ENCODE measurements at places on chromosomes 13 and 19.

DNA sequence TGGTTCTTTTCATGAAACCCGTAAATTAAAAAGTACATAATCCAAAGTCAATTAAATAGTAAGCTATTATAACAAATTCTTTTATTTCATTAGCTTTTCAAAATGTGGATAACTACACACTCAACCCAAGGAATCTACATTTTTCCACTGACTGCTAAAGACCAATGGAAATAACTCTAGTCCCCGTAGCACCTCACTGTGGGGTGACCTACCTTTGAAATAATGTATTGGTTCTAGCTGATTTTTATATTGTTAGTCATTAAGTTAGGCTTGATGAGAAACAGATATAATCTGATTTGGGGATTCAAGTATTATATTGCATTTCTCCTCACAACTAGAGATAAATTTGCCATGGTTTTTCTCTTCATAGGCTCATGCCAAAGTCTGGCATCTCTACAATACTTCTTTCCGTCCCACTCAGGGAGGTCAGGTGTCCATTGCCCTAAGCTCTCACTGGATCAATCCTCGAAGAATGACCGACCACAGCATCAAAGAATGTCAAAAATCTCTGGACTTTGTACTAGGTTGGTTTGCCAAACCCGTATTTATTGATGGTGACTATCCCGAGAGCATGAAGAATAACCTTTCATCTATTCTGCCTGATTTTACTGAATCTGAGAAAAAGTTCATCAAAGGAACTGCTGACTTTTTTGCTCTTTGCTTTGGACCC is 37.3 kb downstream of the KL start:
- no peak for DNase-seq

DNA sequence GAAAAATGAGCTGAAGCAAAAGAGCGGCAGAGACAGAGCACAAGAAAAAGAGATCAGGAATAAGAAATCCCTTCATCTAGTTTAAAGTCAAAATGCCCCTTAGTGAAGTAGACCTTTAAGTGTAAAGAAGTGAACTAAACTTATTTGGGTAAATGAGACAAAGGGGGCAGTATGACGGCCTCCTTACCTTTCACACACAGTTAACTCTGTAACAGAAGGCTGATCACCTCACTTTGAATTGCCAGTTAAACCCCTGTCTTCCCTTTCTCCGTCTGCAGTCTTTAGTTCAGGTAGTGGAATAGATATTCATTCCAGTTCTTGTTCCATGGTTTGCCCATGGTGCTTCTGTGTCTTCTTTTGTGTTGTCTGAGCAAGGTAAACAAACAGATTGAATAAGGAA is 1029.8 kb downstream of the DIAPH3 start:
- DNase-seq, result no peak

GRCh38 chr19:11384778-11385129 is 640 bp upstream of the EPOR start:
- no peak for DNase-seq

- no peak for DNase-seq
Measured at GRCh38 chr13:32243695-32244094, 71.5 kb downstream of the ZAR1L start.

DNA sequence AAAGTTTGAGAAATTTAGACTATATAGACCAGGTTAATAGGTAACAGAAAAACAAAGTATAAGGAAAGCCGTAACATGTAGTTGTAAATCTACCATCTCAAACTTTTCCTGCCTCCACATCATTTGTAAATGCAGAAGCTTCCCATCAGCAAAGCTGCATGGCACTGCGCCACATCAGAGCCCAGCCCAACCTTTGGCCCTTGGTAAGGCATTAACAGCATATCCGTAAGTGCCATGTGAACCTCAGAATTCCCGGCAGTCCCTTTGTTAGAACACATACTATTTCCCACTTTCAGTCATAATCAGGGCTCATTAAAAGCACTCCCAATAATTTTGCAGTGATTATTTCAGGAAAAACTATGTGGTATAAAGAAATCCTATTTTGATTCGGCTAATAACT is 51.6 kb downstream of the MPHOSPH8 start:
- no peak for DNase-seq

DNA sequence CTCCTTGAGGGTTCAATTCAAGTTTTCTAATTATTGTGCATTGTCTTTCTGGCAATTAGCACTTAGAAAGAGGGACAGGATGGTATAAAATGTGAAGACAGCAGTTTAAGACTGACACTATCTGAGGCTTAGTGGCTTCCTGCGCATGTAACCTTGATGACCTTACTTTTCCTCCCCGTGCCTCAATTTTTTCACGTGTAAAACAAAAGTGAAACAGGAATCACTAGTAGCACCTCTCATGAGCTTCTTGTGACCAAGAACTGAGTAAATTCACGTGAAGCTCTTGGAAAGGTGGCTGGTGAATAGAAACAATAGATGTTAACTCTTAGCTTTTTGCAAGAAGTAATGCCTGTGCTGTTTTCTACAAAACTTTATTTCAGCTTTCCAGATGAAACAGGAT is 233.9 kb downstream of the LMO7 start:
- no peak for DNase-seq

- no peak for DNase-seq
Measured at GRCh38 chr19:41384351-41384750, 8.0 kb downstream of the TMEM91 start.

DNA sequence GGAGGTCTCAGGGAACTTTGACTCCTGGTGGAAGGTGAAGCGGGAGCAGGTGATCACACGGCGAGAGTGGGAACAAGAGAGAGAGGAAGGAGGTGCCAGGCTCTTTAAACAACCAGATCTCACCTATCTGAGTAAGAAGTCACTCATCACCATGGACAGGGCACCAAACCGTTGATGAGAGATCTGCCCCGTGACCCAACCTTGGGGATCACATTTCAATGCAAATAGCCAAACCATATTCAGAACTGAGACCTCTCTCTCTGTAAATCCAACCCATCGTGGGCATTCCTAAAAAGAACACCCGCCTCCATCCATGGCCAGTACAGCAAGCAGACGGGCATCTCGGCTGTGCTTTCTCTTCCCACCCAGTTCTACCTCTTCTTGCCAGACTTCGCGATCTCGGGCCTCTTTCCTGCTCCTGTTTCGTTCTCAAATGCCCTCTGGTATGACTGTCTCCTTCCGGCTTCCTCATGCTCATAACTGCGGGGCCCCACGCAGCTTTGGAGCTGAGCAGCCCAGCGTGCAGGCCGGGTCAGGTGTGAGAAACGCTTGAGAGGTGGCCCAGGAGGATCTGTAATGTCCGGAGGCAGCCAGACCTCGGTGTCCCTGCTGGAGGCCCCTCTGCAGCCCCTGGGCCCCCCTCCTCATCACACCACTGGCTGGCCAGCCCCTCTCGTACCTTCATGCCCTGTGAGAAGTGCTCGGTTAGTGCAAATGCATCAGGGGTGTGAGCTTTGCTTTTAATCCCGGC is 97.0 kb upstream of the GPR183 start:
- no peak for DNase-seq

DNA sequence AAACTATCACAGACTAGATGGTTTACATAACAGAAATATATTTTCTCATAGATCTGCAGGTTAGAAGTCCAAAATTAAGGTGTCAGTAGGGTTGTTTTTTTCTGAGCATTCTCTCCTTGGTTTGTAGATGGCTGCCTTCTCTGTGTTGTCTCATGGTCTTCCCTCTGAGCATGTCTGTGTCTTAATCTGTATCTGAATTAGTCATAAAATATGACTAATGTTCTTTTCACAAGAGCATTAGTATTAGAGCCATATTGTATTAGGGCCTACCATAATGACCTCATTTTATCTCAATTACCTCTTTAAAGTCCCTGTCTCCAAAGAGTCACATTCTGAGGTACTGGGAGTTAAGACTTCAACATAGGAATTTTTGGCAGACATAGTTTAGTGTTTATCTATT is 77.2 kb upstream of the OBI1 start:
- DNase-seq, result no peak

- DNase-seq, result no peak
Measured at GRCh38 chr13:73810647-73811046, 323.6 kb downstream of the KLF12 start.

DNA sequence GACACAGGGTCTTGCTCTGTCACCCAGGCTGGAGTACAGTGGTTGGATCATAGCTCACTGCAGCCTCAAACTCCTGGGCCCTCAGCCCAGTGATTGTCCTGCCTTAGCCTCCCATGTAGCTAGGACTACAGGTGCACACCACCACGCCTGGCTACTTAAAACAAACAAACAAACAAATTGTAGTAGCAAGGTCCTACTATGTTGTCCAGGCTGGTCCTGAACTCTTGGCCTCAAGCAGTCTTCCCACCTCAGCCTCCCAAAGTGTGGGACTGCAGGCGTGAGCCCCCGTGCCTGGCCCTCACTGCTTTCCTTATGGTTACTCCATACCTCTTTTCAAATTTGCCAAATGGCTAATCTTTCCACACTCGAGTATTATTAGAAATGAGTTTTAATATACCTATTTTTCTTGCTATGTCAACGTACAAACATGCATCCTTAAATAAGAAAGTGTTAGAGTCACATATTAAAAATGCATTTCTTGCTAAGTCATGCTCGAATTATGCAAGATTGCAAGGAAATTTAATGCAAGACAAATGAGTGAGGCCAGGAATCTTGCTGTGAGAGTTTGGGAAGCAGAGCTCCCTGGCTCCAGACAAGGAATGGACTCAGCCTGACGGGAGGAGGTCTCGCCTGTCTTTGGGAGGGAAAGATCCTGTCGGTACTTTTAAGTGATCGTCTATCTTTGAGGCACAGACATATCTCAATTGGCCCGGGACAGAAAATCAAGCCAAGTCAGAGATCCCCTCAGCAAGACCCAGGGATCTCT is 39.4 kb downstream of the RFX2 start:
- no peak for DNase-seq

DNA sequence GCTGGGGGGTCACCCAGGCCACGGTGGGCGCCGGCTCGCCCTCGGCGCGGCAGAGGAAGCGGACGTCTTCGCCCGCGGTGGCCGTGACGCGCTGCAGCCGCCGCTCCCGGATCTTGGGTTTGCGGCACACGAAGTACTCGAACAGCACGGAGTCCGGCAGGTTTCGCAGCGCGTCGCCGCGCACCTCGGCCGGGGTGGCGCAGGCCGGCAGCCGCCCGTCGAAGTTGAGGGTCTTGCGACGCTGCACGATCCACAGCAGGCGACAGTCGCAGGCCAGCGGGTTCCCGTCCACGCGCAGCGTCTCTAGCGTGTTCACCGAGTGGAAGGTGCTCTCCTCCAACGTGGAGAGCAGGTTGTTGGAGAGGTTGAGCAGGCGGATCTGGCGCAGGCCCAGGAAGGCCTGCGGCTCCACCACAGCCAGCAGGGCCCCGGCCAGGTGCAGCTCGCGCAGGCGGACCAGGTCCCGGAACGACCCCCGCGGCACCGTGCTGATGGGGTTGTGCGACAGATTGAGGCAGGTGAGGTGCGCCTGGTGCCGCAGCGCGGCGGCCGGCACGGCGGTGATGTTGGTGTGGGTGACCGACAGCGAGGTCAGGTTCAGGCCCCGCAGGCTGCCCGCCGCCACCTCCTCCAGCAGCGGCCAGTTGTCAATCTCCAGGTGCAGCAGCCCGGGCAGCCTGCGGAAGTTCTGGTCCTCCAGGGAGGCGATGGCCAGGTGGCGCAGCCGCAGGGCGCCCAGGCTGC is 8.6 kb upstream of the PEAK3 start:
- DNase-seq, result no peak

GRCh38 chr13:20969182-20969581 is 66.6 kb upstream of the XPO4 start:
- no peak for DNase-seq

- DNase-seq, result no peak
Measured at GRCh38 chr13:85799097-85799582, at the start of gene SLITRK6. TSS of gene SLITRK6 (minus strand) at chr13:85799419. CDS start at chr13:85796508, 2,911 bp downstream.

- DNase-seq, result no peak
Measured at GRCh38 chr13:113783966-113784644, 25.1 kb downstream of the TMEM255B start.

- DNase-seq, result peak; percentile 9
Measured at GRCh38 chr13:102141625-102142472, 260.0 kb downstream of the FGF14 start.

DNA sequence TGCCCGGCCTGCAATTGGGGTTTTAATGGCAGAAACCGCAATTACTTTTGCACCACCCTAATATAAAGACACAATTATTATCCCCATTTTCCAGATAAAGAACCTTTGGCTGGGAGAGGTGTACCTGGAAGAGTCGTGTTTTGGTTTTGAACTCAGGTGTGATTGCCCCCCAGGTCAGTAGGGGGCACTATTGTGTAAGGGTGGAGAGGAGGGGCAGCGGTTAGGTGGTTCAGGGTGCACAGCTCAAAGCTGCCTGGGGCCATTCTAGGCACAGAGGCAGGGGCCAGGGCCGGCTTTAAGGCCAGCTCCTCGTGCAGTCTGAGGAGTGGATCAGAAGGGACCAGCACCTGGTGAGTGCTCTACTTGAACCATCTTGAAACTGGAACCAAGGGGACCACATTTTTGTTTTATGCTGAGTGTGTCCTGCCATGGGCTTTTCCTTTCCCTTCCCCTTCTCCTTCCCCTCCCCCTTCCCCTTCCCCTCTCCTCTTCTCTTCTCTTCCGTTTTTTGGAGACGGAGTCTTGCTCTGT is 5.8 kb upstream of the FCGRT start:
- DNase-seq, result peak; percentile 85

DNA sequence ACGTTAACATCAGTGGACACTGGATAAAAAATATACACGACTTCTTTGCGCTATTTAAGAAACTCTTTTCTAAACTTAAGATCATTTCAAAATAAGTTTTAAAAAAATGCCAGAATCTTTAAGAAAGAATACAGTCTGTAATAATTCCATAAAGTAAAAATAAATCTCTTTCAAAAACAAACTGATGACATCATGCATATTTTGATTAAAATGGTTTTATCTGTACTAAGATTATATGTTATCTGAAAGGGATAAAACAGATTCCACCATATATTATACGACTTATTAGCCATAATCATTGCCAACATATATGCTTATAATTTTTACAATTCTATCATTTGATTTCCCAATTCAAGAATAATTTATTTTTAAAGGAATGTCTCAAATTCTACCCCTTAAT is 15.3 kb upstream of the ELF1 start:
- DNase-seq, result no peak

- DNase-seq, result no peak
Measured at GRCh38 chr13:99640260-99640659, 139.0 kb downstream of the TM9SF2 start.

DNA sequence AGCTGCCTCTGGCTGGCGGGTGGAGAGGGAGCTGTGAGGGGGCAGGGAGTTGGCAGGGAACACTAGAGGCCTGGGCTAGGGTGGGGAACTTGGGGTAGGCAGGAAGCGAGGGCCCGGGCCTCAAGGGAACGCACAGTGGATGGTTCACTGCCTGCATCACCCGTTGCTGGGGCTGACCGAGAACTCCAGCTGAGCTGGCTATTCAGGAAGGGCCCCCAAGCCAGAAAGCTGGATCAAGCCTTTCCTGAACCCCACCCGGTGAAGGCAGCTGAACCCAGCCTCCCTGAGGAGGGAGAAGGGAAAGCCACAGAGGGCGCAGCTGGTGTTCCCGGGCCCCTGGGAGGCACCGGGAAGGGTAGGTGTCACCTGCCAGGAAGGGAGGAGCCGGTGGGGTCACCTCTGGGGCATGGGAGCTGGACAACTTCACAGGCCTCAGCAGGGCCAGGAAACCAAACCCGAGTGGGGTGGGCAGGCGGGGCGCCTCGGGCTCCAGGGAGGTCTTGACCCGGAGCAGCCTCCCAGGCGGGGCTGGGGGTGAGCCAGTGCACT is 13.9 kb downstream of the PALM start:
- no peak for DNase-seq

Measured in GM10248 (cell line).